ENCODE measurements at places on chromosomes 5 and 9. TPM values are rescaled to one million over a fixed set of nuclear protein-coding genes. Genes with fewer than 3 reads are reported as not detected.

Gene ADRB2
- total RNA-seq = 93.2 TPM

Gene KCNV2
- not detected for total RNA-seq

Gene SLC12A2
- 330 TPM for total RNA-seq

Gene GPR151
- not detected for total RNA-seq

DNA sequence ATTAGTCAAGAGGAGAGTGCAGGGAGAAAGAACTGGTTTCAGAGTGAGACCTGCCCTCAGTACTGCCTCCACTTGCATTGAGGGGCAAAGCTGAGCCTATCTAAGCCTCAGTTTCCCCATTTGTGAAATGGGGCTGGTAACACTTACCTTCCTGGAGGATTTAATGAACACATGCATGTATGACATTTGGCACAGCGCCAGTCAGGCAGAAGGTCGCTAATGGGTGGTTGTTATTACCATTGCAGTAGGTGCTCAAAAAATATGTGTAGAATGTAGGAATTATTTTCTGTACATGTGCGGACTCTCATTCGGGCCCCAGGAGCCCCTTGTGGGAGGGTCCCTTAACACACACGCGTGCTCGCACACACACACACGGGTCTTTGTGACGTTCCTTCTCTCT, 10.9 kb downstream of the FAT2 start:
- DNase-seq = no peak

- DNase-seq = no peak
Measured at GRCh38 chr9:132209228-132209627, 47.4 kb downstream of the NTNG2 start.

DNA sequence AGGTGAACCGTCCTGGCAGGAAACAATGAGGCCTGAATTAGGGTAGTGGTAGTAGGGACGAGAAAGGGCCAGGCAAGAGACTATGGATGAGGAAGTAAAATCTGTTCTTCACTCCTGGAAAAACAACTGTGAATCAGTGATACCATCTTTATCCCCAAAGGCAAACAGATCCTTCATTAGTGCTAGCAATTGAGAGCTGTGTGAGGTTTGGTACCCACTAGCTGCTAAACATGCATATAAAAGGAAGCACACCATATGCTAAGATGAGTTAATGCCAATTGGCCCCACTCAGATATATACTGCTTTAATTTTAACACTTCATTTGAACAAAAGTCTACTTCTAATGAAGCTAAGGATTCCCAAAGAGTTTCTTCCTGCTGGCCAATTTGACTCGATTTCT, 244.8 kb upstream of the NR4A3 start:
- DNase-seq = no peak

DNA sequence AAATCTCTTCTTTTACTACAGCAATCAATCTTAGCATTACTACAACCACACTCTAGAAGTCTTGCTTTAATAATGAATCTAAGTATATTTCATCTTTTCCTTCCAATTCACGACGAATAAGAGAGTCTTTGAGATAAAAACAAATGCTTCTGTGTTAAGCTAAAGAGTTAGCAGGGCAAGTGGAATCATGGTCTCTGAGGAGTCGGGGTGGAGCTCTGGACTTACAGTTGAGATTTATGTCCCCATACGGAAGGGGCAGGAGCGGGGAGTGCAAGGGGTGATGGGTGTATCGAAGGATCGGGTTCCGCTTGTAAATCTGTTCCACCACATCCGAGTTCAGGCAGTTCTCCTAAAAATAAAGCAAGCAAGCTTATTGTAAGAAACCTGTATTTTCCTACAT, 59.0 kb upstream of the RETREG1 start:
- DNase-seq = no peak

- DNase-seq = no peak
Measured at GRCh38 chr5:132591145-132591544, 34.4 kb downstream of the RAD50 start.

Gene SLC36A2
- total RNA-seq = not detected

- no peak for DNase-seq
Measured at GRCh38 chr5:127580731-127581130, 63.3 kb downstream of the PRRC1 start.

DNA sequence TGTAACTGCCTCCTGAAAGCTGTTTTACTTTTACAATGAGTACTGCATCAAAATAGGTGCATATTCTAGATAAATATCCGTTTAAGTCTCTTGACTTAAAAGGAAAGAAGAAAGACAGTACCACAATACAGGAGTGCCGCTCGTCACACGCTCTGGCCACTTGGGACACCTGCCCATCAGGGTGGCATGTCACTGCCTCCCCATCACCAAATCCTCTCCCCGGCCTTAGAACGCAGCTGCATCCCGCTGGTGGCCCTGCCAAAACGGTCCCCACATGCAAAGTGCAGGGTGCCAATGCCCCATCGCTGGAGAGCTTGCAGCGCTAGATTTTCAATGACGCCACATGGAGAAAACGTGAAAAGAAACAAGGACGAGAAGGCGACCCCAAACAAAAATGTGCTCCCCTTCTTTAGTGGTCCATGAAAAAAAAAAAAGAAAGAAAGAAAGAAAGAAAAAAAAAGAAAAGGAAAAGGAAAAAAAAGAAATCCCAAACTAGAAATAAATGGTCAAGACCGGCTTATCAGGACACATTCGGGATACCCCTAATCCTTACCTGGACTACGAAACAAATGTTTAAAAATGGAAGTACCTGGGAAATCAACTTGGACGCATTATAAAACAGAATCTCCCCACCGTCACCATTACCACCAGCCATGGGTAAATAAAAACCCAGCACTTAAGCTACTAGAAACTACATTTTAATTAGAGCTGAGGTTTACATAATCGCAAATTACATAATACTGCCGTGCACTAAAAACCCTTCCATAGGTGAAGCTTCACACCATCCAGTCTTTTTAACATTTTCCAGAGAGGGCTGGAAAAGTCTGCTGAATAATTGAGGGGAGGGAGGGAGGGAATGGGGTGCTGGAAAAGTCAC, 1.0 kb downstream of the ANKH start:
- DNase-seq = no peak

Gene NOXA1
- total RNA-seq = 4.5 TPM

Gene SPOCK1
- 6.1 TPM for total RNA-seq

- DNase-seq = no peak
Measured at GRCh38 chr9:88741335-88741734, 206.4 kb downstream of the NXNL2 start.

Gene EPB41L4A
- 31.9 TPM for total RNA-seq

DNA sequence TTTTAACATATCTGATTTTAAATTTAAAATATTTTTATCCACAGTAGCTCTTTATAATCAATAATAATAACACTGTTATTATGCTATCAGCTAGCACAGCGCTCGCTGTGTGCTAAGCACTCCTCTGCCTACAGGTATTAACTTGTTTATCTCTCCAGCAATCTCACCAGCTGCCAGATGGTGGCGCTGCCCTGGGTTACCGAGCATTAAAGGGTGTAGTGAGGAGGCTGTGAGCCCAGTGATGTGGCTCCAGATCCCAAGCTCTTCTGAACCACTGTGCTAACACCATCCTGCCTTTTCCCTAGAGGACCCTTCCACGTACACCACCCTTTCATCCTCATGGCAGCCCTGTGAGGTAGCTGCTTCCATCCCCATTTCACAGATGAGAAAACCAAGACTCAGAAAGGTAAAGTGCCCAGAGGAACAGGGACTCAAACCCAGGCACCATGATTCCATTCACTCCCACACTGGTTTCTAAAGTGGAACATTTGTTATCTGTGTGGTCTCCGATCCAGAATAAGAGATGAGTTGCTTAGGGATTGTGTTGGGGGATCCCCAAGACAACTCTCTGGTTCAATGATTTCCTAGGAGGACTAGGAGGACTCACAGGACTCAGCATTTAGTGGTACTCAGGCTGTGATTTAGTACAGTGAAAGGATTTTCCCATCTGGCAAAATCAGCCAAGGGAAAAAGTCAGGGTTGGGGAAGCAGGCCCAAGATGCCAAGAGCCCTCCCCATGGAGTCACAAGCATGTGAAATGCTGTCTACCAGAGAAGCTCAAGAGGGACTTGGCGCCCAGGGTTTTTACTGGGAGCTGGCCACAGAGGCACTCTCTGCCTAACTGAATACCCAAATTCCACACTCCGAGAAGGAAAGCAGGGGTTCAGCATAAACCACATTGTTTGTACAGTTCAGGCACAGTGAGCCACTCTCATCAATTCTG, 7.0 kb downstream of the IGFBPL1 start:
- no peak for DNase-seq

- DNase-seq = no peak
Measured at GRCh38 chr9:26181836-26182235, 503.6 kb upstream of the TUSC1 start.

- DNase-seq = no peak
Measured at GRCh38 chr9:116777116-116777515, 90.0 kb downstream of the TRIM32 start.

GRCh38 chr5:178364326-178364675, 131.7 kb upstream of the PHYKPL start:
- DNase-seq = no peak

GRCh38 chr9:134391319-134392231, 65.3 kb downstream of the RXRA start:
- DNase-seq = no peak

Gene RAB3C
- 0.30 TPM for total RNA-seq

- DNase-seq = no peak
Measured at GRCh38 chr5:173969167-173970049, 19.6 kb upstream of the C5orf47 start.

DNA sequence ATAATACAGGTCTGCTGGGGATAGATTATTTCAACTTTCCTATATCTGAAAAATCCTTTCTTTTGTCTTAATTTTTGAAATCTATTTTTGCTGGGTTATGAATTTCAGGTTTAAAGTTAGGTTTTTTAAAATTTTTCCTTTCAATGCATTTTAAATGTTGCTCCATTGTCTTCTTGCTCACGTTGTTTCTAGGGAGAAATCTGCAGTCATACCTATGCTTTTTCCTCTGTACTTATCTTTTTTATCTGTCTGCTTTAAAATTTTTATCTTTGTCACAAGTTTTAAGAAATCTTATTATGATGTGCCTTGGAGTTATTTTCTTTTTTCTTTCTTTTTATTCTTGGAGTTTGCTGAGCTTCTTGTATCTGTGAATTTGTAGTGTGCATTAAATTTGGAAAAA, 412.0 kb upstream of the KIF2A start:
- DNase-seq = no peak

DNA sequence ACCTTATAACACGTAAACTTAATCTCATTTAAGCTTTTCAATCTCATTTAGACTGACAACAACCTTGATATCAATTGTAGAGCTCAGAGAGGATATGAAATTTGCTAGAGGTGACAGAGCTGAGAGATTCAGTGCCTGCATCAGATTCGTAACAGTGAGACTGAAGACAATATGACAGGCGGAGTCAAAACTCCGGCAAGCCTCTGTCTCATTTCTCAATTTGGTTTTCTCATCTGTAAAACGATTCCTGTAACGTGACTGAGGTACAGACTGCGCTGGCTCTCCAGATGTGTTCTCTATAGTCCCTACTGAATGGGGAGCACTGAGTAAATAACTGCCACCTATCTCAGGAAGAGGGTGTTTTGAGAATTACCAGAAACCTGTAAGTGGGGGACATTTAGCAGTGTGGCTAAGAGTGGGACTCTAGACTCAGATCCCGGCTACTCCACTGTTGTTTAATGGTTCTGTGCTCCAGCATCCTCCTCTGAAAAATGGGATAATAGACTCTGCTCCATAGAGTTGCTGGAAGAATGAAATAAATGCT, 3.0 kb upstream of the MCIDAS start:
- no peak for DNase-seq

- DNase-seq = no peak
Measured at GRCh38 chr5:17185773-17186172, 31.7 kb upstream of the BASP1 start.

- DNase-seq = no peak
Measured at GRCh38 chr9:132146039-132146438, 15.8 kb upstream of the NTNG2 start.

Gene TEX53
- not detected for total RNA-seq

Gene STPG3
- not detected for total RNA-seq

GRCh38 chr5:139670369-139671095, 22.4 kb downstream of the CXXC5 start:
- no peak for DNase-seq

- DNase-seq = no peak
Measured at GRCh38 chr5:141611289-141611688, 7.5 kb downstream of the DIAPH1 start.

DNA sequence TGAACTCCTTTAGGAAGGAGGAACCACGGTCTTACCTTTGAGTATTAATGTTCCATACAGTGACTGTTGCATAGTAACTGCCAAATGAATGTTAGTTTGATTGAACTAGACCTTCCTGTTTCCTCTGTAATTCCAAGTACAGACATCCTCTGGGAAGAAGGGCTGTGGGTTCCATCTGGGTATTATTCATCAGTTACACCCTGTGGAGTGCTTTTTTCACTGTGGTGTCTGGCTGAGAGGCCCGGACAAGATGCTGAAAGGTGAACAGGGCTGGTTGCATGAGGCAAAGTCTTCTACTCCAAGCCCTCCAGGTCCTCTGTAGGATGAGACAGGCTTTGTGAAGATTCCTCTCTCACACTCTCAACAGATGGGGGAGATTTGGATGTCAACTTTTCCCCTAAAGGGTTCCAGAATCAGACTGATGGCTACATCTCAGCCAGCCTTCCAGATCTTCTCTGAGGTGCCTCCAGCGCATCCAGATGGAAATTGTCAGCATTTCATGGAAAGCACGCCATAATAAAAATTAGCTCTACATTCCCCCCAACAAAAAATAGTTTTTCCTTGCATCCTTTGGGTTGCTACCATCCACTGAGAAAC, 230.9 kb downstream of the GAS1 start:
- DNase-seq = no peak

All from suprapubic skin (tissue), 4 donors.